ENCODE measurements at places on chromosomes 6 and 20. TPM values are rescaled to one million over a fixed set of nuclear protein-coding genes. Genes with fewer than 3 reads are reported as not detected.

Gene RHAG
- total RNA-seq, result 0.46 TPM

Gene KIAA1755
- not detected for total RNA-seq

Gene CYP21A2
- total RNA-seq, result 0.44 TPM

Gene PRKN
- total RNA-seq, result 5.1 TPM

Gene PRDM1
- total RNA-seq, result 19.6 TPM

Gene NRSN1
- not detected for total RNA-seq

Gene LPIN3
- 20.1 TPM for total RNA-seq

Gene STX11
- not detected for total RNA-seq

Gene PACRG
- total RNA-seq, result 1.1 TPM

Gene CALHM6
- 1.3 TPM for total RNA-seq

Gene GHRH
- not detected for total RNA-seq

Gene SIRPG
- total RNA-seq, result not detected

Gene PGK2
- total RNA-seq, result not detected

Gene ARHGAP40
- 0.64 TPM for total RNA-seq

Gene SIRPB1
- total RNA-seq, result not detected

Gene SIRPD
- not detected for total RNA-seq

Gene SPATS1
- not detected for total RNA-seq

Gene DOK5
- 0.26 TPM for total RNA-seq

Gene PTK6
- total RNA-seq, result not detected

Gene OR2H1
- total RNA-seq, result not detected

Gene THBD
- total RNA-seq, result 90.4 TPM

Measured in endothelial cell (in vitro differentiated cells).